ENCODE measurements at places on chromosomes 3 and 15. TPM values are rescaled to one million over a fixed set of nuclear protein-coding genes. Genes with fewer than 3 reads are reported as not detected.

The NUP210 gene
- total RNA-seq, result 37.4 TPM

The FBLN2 gene
- 334 TPM for total RNA-seq

The OXSM gene
- 26.1 TPM for total RNA-seq

The SFMBT1 gene
- 82.4 TPM for total RNA-seq

The MB21D2 gene
- total RNA-seq, result 29.2 TPM

The FAM81A gene
- 5.1 TPM for total RNA-seq

The GABRA5 gene
- total RNA-seq, result 3.1 TPM

The IL17RC gene
- total RNA-seq, result 26.1 TPM

The IMPG2 gene
- total RNA-seq, result 0.50 TPM

The TNIK gene
- 83.5 TPM for total RNA-seq

The SKOR1 gene
- 2.2 TPM for total RNA-seq

The ATP8B4 gene
- 6.1 TPM for total RNA-seq

GRCh38 chr15:80556694-80557367 is 138.3 kb upstream of the ABHD17C start:
- no peak for DNase-seq

GRCh38 chr3:31465999-31466398 is 66.7 kb upstream of the STT3B start:
- no peak for DNase-seq

DNA sequence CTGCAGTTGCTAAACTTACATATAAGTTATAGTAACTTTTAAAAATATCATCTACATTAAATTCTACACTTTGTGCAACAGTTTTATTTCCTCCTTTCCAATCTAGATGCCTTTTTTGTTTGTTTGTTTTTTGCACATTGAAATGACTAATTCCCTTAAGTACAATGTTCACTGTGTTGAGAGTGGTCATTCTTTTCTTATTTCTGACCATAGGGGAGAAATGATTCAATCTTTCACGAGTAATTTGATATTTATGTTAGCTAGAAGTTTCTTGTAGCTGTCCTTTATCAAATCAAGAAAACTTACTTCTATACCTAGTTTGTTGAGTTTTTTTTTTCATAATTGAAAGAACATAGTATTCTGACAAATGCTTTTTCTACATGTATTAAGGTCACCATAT is 85.0 kb upstream of the CBLB start:
- DNase-seq, result no peak

DNA sequence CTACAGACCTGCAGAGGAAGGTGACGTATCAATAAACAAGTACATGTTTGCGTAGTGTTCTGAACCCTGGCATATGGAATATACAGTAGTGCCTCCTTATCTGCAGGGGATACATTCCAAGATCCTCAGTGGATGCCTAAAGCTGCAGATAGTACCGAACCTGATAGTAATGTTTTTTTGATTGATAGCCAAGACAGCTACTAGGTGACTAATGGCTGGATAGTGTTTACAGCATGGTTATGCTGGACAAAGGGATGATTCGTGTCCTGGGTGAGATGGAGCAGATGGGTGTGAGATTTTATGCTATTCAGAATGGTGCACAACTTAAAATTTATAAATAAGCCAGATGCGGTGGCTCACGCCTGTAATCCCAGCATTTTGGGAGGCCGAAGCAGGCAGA is 55.8 kb upstream of the IGF2BP2 start:
- DNase-seq, result no peak

DNA sequence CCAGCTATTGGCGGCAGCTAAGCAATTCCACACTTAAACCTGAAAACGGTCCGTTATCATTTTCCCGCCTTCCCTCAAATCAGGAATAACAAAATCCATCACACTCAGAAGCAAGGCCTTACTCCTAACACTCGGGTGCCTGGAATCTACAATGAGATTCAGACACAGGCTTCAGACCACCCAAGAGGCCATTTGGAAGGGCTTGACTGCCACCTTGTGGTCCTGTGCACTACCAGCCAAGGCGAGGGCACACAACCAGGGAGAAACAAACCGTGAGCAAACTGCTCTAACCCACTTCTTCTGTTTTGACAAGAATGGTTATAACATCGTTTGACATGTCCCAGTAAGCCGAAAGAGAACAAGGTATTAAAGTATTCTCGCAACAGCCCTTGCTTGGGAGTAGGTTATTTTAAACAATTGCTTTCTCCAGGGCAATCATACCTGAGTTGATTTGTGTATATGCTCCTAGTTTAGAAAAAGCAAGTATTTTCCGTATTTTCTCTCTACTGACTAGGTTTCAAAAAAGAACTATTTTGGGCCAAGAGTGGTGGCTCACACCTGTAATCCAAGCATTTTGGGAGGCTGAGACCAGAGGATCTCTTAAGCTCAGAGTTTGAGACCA is 40.1 kb upstream of the TAFA4 start:
- DNase-seq, result peak; percentile 67

DNA sequence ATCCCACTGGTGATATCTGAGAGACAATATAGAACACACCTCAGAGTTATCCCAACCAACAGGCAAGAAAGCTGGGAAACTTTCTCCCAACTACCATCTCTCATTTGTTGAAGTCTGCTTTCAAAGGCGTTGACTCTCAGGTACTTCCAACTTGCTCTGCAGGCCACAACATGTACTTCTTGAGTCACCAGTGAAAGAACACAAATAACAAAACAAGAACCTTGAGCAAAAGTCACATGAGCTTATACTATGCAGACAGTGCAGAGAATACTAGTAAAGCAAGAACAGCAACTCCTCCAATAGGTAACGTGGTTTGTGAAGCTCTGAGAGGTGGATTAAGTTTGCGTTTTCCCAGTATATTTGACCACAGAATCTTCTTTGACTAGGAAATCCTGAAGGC is 20.6 kb downstream of the SNTN start:
- no peak for DNase-seq

- DNase-seq, result no peak
Measured at GRCh38 chr15:41584636-41585126, 25.7 kb downstream of the TYRO3 start.

DNA sequence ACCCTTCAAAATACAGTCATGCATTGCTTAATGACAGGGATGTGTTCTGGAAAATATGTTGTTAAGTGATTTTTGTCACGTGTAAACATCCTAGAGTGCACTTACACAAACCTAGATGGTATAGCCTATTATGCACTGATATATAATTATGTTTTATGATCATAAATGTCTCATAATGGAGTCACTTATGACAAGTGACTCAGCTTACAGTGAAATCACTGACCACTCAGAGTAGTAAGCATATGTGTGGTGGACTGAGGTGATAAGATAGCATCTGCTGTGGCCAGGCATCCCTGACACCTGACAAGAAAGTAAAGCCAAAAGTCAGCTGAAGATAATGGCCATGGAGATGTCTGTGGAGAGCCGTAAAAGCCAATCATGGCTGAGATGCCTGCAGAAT is 5.4 kb downstream of the ACAD11 start:
- DNase-seq, result no peak

DNA sequence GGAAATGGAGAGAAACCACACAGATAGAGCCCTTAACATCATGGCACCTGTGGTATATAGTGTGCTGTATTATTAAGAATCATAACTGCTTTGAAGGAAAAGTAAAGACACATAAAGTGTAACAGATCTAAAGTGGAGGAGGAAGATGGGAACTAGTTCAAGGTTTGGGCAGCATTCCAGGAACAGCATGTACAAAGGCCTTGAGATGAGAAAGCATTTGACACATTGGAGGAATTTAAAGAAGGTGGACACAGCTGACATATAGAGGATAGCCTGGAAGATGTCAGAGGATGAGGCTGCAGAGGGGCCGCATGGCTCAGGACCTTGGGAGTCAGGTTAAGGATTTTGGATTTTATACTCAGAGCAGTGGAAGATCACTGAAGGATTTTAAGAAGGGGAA is 39.0 kb downstream of the LRTM1 start:
- DNase-seq, result peak; percentile 81

DNA sequence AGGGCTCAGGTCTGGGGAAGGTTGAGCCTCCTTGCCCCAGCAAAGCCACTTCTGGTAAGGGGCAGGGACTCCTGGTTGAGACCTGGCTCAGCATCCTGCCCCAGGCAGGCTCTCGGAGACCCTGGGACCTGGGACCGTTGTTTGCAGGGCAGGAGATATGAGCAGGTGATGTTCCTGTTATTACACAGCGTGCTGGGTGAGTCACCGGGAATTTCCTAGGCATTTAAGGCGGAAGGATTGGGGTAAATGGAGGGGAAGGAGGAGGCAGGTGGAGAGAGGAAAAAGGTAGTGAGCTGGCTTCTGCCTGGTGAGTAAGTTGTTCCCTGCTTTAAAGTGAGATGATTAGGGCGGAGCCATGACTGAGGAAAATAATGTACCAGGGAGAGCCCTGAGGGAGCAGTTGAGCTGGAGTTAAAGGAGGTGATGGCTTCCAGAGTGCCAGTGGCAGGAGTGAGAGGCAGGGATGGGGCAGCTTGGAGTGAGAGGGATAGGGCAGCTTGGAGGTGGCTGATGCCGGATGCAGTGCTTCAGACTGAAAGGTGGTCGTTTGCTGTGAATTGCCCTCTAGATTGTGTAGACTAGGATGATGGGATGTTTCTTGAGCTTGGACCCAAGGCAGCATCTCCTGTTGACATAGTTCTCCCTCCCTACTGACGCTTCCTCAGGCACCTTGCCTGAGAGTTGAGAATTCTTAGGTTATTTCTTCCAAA is 79.4 kb downstream of the AAGAB start:
- no peak for DNase-seq

DNA sequence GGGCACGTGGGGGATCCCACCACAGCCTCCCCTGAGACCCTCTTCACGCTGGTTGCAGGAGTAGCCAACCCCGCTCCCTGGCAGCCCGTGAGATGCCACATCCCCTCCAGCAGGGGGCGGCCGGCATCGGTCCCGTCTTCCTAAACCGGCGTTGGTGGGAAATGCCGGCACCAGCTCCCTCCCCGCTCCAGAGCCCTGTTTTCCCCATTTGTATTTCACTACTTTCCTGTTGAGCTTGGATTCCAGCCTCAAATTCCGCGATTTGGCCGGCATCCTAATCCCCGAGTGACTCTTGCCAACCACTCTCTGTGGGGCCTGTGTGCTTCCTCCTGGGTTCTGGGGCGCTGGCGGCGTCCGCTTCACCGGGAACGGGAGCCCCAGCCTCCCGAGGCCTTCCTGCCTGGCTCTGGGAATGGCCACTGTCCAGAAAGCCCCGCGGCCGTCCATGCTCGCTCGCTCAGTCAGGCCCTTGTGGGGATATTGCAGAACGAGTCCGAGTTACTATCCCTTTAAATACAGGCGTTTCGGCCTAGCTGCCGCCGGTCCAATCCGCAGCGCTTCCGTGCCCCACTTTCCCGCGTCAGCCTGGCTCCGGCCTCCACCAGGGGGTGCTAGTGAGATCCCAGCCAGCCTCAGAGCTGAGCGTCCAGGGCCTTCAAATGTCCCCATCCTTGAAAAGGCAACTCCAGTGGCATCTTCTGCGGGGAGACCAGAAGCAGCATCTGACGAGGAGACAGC is 8.1 kb upstream of the ADAMTS17 start:
- DNase-seq, result peak; percentile 95

DNA sequence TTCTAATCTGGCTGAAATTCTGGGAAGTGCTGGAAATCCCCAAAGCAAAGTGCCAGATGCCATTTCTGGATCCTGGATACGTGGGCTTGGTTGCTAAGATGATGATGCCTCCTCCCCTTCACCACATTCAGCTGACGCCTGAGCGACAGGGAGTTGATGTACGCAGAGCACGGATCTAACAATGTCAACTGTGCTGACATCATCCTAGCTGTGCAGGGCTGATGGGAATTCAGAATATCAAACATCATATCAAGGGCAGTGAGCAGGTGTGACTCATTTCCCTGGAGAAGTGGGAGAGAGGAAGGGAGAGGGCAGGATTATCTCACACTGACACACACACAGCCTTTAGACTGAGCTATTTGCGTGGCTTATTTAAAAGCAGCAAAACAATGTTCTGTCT is 92.6 kb upstream of the ZBTB20 start:
- peak; percentile 15 for DNase-seq

GRCh38 chr3:66140106-66140505 is 80.7 kb upstream of the SLC25A26 start:
- no peak for DNase-seq

DNA sequence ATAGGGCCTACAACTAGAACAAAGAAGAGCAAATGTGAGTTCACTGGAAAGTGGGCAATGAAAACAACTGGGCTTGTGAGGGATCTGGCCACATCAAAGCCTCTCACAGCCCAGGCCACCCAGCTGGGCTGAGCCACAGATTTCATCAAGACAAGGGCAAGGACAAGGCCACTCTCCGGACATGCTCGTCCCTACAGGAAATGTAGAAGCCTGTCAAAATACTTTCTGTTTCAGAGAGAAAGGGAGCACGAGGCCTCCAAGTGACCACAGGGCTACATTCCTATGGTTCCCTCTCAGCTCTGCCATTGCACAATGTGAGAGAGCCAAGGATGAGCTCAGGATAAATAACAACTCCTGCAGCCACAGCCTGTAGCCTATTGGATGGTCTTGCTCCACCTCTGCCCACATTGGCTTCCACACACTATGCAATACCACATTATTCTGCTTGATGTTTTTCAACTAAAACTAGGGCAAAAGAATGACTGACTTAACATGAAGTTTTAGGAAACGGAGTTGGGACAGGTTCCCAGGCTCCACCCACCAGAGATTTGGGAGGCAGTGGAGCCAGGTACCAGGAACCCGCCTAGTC is 12.1 kb downstream of the TBC1D2B start:
- peak; percentile 67 for DNase-seq

- DNase-seq, result no peak
Measured at GRCh38 chr3:189947948-189948723, 172.6 kb downstream of the P3H2 start.

DNA sequence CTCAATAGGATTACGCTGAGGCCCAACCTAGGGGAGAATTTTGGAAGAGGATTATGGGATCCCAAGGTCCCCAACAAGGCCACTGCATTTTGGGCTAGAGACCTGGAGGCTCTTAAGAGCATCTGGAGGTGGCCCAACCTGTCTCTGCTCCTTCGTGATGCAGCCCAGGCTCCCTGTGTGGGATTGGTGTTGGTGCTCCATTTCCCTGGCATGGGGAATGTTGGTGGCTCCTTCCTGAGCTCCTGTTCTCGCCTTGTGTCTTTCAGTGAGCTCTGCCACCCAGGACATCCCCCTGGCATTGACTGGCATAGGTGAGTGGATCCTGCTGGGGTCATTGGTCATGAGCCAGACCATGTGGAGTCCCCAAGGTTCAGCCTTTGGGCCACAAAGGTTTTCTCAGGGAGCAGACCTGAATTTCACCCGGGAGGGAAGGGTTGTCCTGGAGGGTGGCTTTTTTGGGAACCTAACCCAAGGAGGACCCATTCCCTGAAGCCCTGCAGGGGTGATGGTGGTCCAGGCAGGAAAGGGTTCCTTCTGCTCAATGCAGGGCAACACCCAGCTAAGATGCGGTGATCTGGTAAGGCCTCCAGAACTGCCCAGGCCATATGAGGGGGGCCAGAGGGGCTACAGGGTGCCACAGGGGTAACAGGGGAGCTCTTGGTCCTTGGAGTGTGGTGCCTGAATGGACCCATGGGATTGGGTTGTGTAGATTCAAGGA is 202.5 kb downstream of the UBE3A start:
- no peak for DNase-seq

DNA sequence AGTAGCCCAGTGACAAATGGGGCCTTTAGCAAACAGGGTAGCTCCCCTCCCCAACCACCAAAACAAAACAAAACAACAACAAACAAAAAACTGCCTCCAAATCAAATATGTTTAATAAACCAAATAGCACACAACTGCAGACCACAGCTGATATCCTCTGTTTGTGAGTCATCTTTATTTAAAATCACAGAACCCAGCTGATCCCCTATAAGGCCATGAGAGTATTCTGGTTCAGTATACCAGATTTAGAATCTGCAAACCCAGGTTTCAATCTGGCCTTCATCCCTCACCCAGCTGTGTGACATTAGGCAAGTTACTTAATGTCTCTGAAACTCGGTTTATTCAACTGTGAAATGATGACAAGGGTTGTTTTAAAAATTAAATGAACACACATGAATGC is 124.5 kb downstream of the SUCLG2 start:
- no peak for DNase-seq

- DNase-seq, result no peak
Measured at GRCh38 chr3:18247776-18248310, 177.3 kb downstream of the SATB1 start.

All from testis (tissue), 5 donors.